Glutamatergic neuron (in vitro differentiated cells): ENCODE measurements at places on chromosomes 6 and 20.

DNA sequence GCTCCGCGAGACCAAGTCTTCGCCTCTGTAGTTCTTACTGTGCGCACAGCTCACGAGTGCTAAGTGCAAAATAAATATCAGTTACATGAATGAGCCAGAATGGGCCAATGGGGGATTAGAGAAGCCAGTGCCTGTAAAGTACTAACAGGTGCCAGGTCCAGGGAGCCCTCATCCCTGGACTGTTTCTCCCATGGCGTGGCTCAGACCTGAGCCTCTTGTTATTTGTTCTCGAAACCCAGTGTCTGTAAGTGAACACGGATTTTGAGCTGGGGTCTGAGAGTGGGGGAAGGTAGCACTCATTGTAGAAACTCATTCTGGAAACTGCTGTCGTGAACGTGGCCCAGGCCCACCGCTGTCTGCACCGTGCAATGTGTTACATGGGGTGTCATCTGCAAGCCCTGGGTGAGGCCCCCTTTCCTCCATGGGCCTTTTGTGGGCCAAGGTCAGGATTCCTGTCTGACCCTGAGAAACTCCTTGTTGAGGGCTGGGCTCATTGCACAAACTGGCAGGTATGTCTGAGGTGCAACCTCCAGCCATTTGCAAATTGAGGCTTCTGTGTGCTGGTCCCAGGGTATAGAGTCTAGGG, 154.7 kb downstream of the SYCP2 start:
- no peak for DNase-seq

GRCh38 chr6:137647762-137648447, 153.7 kb upstream of the OLIG3 start:
- no peak for DNase-seq

DNA sequence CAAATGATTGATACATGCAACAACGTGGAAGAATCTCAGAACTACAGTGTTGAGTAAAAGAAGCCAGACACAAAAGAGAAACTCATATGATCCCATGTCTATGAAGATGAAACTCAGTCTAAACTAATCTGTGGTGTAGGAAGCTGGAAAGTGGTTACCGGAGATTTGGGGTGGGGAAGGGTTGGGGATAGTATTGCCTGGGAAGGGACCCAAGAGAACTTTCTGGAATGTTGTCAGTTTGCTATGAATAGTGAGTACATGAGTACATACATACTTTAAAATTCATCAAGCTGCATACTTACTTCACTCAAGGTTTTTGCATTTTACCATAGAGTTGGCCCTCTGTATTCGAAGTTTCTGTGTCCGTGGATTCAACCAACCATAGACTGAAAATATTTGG, 106.0 kb downstream of the SAMD5 start:
- DNase-seq = no peak

- DNase-seq = no peak
Measured at GRCh38 chr6:17381424-17382147, 11.8 kb upstream of the CAP2 start.

DNA sequence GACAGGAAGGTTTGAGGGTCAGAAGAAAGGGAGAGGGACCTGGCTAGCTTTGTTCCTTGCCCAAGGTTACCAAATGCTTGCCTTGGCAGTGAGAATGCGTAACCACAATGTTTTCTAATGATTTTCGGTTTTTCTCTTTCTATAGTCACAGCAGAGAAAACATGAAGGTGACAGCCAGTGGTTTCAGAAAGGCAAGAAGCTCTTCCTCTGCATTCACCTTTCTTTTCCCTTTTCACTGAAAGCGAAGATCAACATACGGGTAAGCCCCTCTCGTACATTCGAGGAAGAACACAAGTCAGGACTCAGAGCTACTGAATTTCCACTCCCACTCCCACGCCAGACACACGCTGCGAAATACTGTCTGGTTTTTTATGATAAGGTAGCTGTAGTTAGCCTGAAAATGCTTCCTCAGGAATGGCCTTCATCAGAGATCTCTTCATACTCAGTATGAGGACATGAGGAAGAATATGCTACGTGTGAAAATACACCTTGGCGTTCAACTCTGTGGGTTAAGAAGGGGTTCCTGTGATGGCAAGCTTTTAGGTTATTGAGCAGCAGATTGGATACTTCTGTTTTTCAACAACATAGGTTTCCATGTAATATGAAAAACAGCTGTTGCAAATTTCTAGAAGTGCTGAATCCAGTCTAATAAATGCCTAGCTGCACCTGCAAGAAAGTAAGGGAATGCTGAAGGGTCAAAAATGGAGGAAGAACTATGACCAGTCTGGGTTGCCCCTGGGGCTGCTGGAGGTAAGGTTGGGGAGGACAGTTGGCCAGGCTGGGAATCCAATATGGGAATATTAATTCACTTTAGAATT, 7.4 kb upstream of the CD83 start:
- DNase-seq = no peak

- DNase-seq = peak; percentile 91
Measured at GRCh38 chr20:49713753-49714712, at the start of gene B4GALT5. TSS of gene B4GALT5 (minus strand) at chr20:49713878. CDS start at chr20:49713690, 188 bp downstream.

GRCh38 chr6:30361661-30362060, 16.7 kb downstream of the RPP21 start:
- no peak for DNase-seq

- no peak for DNase-seq
Measured at GRCh38 chr6:37531026-37531425, 31.3 kb upstream of the CCDC167 start.

GRCh38 chr20:1555952-1556351, 1.6 kb downstream of the SIRPD start:
- DNase-seq = no peak

GRCh38 chr6:168223755-168224154, 95.8 kb downstream of the DACT2 start:
- no peak for DNase-seq

- no peak for DNase-seq
Measured at GRCh38 chr6:109451376-109451775, 4.2 kb downstream of the MICAL1 start.
